ENCODE measurements at places on chromosomes 16 and 17.

- DNase-seq = no peak
These were observed 26.8 kb upstream of the FBXO47 start for GRCh38 chr17:38994026-38994425.

DNA sequence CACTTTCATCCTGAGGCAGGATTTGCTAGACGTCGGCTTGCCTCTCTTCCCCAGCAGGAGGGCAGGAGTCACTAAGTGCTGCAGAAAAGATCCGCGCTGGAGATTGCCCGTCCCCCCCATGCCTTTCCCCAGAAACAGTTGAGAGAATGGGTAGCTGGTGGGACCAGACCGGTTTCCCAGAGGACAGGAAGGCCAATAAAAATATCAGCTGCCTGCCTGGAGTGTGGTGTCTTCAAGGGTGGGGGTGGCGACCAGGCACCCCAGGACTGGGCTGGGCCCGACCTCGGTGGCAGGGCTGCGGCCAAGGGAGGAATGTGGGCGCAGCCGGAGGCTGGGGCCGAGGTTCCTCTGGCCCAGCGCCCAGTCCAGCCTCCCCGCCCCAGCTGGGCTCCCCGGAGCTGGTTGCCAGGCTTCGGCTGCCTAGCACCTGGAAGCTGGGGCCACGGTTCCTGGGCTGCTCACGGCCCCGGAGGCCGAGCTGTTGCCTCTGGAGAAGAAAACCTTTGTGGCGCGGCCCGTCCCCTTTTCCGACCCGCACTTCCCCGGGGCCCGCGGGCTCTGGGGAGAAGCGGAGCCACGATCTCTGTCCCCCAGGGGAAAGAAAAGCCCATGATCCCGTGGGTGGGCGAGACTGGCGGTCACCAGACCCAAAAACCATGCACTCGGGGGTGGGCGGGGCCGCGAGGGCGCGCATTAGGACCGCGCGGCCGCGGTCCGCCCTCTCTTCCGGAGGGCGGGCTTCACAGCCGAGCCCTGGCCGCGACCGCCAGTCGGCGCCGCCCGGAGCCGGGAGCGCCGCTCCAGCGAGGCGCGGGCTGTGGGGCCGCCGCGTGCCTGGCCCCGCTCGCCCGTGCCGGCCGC, at the start of gene TRAF4:
TRAF4 (plus strand) TSS at position 769 of the 861 bp plus-strand sequence. CDS start 102 bp downstream, outside the sequence.
- peak; percentile 87 for DNase-seq

GRCh38 chr16:66278111-66278531, 88.4 kb upstream of the CDH5 start:
- no peak for DNase-seq

GRCh38 chr16:9845661-9846361, 336.4 kb downstream of the GRIN2A start:
- no peak for DNase-seq

DNA sequence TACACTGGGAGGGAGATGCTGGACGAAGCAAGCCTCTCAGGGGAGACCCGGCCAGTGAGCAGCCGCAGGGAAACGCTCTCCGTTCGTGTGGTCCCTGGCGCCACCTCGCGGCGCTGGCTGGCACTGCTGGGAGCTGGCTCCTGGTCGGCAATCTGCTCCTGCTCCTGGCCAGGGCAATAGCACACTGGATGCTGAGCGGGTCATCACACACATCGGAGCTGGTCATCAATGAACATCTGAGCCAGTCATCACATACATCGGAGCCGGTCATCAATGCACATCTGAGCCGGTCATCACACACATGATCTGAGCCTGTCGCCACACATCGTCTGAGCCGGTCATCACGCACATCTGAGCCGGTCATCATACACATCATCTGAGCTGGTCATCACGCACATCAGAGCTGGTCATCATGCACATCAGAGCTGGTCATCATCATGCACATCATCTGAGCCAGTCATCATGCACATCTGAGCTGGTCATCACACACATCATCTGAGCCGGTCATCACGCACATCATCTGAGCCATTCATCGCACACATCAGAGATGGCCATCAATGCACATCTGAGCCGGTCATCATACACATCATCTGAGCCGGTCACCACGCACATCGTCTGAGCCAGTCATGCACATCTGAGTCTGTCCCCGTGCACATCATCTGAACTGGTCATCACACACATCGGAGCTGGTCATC, 217.3 kb downstream of the RBFOX3 start:
- DNase-seq = peak; percentile 81

GRCh38 chr17:39171933-39172332, 6.0 kb upstream of the ARL5C start:
- DNase-seq = no peak

DNA sequence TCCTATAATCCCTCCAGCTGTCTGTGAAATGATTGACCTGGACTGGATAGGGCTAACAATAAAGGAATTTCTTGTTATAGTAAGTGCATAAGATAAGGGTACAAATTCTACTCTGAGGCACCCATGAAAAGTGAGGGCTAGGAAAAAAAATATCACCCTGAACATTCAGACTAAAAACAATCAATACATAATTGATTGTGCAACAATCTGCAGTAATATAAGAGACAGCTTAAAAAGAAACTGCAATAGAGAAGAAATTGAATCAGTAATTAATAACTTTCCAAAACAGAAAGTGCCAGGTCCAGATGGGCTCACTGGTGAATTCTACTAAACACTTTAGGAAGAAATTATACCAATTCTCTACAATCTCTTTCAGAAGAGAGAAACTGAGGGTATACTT, 44.2 kb upstream of the CREBBP start:
- no peak for DNase-seq

- peak; percentile 62 for DNase-seq
These were observed 25.5 kb downstream of the COPZ2 start for GRCh38 chr17:48012151-48012520.

- no peak for DNase-seq
These were observed 2.1 kb upstream of the LYRM9 start for GRCh38 chr17:27895123-27895895.

DNA sequence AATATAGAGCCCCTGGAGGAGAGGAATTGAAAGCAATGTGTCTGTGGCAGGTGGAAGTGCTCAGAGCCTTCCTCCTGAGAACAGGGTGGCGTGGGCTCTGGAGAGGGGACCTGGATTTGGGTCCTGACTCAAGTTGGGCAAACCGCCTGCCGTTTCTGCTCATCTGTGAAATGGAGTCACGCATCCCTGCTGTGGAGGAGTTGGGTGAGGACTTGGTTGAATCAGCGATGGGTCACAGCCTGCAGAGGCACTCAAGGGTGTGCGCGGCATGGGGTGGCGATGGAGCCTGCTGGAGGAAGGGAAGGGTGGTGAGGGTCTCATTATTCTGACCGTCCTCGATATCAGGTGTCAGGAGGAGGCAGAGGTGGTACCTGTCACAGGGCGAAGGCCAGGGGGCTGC, 3.1 kb downstream of the ADAD2 start:
- no peak for DNase-seq

- DNase-seq = no peak
These were observed 3.0 kb downstream of the SREBF1 start for GRCh38 chr17:17833658-17834357.

- no peak for DNase-seq
These were observed 226.2 kb downstream of the CCDC182 start for GRCh38 chr17:57518587-57519581.

- DNase-seq = no peak
These were observed 1.7 kb upstream of the SLC16A11 start for GRCh38 chr17:7045492-7046126.

DNA sequence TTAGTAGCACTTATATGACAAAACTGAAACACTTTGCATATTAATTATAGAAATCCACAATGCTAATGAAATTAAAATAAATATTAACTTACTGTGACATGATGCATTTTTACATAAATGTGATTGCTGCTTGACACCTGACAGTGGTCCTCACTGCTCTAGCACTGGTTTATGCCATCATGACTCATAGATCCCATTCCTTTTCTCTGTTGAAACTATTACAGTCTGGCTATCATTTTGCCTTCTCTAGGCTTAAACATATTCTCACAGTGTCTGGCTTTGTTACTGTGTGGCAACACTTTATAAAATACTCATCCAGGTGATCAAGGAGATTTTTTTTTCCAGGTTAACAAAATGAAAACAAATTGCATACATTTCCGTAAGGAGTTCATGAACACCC, 108.0 kb downstream of the MRTFB start:
- DNase-seq = no peak

DNA sequence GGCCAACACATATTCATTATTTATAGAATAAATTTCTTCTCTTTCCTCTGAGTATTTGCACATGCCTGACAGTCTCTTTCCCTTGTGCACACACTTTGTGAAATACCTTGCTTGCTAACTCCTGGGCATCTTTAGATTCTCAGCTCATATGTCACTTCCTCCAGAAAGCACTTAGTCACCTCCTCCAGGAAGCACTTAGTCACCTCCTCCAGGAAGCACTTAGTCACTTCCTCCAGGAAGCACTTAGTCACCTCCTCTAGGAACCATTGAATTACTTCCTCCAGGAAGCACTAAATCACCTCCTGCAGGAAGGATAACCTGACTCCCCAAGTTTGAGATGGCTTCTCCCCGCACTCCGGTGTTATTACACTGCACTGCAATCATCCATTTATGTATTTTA, 462.5 kb upstream of the EEF2KMT start:
- DNase-seq = no peak

DNA sequence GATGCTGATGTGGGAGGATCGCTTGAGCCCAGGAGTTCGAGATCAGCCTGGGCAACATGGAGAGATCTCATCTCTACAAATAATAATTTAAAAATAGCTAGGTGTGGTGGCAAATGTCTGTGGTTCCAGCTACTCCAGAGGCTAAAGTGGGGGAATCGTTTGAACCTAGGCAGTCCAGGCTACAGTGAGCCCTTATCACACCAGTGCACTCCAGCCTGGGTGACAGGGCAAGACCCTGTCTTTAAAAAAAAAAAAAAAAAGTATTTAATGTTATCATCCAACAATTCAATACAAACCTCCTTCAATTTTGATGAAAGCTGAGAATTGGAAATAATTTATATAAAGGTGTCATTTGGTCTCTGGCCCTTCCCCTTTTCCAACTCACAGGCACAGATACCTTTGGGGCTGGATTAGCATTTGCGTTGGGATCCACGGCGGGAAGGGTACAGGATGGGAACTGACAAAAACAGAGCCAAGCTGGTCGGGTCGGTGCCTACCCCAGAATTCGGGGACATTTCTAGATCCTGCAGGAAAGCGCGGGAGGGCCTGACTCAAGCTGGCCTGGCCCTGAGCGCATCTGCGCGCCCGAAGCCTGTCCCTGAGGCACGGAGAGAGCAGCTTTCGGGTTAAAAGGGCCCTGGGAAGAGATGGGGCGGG, 860 bp upstream of the DCAF7 start:
- DNase-seq = no peak

DNA sequence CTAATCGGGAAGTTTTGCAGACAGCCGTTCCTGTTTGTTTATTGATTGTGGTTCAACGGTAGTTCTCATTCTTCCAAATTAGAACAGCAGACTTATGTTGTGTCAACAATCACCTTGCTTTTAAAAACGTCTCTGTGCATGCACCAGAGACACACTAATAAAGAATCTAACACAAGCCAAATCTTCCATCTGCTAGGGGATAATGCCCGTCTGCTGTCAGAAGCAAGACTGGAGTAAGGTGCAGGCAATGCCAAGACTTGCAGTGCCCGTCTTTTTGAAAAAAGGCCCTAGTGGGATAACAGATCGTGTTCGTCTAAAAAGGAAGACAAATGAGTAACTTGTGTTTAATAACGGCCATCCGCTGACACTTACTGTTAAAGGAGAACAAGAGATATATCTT, 158.4 kb downstream of the KCNJ2 start:
- no peak for DNase-seq

GRCh38 chr17:76670718-76671122, 27.2 kb upstream of the ST6GALNAC1 start:
- DNase-seq = no peak

DNA sequence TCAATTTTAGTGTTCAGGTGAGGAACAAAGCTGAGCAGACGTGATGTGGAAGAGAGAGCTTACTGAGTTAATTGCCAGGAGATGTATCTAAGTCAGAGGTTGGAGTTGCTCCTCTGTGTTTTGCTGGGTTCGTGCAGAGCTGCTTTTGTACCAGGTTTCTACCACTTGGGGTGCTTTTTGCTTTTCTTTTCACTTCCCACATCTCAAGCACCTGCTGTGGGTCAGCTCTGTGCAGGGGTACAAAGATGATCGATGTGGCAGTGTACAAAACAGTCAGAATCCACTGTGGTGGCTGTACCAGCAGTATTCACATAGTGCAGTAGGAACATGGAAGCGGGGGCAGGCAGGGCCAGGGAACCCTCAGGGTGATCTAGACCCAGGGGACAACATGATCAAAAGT, 14.8 kb downstream of the UNK start:
- DNase-seq = peak; percentile 0

DNA sequence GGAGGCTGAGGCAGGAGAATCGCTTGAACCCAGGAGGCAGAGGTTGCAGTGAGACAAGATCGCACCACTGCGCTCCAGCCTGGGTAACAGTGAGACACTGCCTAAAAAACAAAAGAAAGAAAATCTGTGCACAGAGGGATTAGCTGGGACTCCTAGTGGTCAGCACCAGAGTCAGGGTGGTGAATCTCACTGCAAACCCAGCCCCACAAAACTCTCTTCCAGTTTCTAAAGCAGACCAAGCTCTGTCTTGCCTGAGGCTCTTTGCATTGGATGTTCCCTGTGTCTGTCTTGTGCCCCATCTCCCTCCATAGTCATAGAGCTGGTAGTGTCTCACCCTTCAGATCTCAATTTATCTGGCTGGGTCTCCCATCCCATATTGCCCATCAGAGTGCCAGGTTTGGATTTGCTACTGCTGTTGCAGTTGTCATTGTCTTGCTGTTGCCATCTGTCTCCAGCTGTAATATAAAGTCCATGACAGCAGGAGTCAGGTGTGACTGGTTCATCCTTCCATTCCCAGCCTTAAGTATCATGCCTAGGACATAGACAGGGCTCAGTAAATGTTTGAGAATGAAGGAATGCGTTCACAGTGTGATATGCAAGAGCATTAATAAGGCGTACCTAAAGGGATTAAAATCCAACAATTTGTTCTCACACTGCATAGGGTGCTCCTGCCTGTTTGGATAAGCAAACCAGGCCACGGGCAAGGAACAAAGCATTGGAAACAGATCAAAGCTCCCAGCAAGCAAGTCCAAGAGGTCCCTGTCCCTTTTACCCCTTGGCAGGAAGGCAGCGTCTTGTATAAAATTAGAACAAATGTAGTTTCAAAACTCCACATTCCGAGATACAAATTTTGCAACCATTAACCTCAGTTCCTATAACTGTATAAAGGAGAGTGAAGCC, 614.6 kb upstream of the CDH5 start:
- DNase-seq = no peak

DNA sequence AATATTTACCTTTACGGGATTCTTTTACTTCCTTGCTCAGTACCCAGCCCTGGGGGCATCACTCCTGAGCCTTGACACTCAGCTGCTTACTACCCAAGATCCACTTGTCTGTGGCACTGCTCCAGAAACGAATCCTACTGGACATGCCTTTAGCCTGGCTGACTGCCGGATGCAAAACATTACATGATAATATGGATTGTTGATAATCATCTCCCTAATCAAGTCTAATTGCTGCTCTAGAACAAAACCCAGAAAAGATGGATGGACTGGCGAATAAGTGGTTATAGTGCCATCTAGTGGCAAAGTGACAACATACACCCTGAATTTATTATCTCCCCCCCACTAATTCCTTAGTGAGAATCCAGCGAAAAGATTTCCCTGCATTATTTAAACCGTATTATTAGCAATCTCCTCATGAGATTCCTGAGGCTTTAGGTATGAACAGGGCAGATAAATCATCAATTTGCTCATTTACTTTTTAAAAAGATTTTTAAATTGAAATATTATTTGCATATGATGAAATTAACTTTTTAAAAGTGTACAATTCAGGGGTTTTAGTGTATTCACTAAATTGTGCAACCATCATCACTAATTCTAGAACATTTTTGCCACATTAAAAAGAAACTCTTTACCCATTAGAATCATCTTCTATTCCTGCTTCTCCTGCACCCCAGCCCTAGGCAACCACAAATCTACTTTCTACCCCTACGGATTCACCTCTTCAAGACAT, 61.6 kb downstream of the RGS9 start:
- no peak for DNase-seq

All from activated B cell treated with CpG ODN at 0.5 μM for 24 hours (primary cell).